ENCODE measurements at places on chromosomes 6 and 20.

DNA sequence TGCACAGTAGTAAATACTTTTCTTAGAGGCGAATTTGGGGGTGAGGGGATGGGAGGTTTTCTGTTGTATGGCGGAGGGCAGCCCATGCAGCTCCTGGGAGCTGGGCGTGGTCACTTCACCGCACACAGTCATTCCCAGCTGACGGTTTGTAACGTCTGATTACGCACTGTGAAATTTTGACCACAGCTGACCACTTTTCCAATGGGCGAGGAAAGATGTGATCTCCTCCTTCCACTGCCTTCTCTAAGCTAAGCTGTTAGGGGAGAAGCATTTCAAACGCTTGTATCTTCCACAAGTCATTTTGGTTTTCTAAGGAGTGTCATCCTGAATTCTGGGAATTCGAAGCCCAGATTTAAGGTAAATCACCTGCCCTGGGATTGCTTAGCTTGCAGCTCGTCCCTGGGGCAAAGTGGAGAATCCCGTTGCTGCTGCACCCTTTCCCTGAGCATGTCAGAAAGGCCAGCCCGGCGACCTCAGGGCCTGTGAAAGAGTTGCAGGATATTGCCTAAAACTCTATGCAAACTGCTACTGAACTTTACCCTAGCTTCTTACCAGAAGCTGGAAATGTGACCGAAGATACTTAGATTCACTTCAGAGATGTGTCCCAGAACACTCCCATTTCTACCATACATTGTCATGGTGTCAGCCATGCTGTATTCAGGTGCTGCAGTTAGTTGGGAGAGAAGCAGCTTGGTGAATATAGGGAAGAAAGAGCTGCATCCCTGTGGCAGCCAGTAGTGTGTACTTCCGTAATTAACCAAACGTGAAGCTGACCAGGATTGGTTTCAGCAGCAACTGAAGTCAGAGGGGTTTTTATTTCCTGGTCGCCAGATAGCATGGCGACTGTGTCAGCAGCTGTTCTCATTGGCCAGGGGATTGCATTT lies 58.9 kb downstream of the RREB1 start:
- DNase-seq, result no peak

GRCh38 chr20:24477831-24478547 lies 8.6 kb downstream of the SYNDIG1 start:
- no peak for DNase-seq

GRCh38 chr6:65116326-65116725 lies 590.7 kb downstream of the EYS start:
- no peak for DNase-seq

GRCh38 chr20:432677-433299 lies 24.7 kb downstream of the RBCK1 start:
- no peak for DNase-seq

DNA sequence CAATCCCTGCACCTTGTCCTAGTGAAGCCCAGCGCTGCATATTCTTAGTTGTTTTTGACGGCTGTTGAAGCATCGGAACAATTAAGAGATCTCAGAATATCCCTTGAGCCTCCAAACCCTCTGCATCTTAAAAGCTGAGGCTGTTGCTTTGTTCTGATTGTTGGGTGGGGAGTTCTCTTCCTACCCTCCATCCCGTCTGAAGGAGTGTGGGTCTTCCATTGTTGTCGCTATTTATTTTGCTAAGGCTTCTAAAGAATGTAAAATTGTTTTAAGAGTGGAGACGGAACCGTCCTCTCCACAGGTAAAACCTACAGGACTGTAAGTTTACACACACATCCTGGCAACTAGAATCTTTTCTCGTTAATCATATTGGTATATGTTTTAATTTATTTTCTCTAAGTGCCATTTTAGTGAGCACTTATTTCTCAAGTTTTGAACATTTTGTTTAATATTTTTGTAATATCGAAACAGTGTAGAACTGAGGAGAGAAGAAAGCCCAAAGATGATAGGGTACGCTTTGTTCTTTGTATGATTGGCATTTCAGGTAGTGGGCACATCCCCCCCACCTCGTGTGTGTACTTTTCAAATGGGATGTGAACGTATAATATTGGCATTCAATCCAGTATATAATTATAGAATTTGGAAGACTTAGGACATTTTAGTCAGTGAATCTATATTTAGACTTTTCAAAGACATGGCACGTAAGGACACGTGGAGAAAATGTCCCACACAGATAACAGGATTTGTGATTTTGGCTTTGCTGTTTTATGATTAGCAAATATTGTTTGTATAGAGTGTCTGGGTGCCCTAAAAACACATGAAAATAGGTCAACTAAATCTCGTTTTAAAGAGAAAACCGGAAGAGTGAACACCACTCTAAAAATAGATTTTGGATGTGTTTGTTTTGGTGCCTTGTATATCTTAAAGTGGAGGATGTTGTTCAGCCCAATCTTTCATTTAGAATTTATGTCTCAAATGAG lies 1.3 kb downstream of the RNF146 start:
- DNase-seq, result peak; percentile 52

- no peak for DNase-seq
Measured at GRCh38 chr6:29845405-29846006, 17.9 kb downstream of the HLA-G start.

Data from adipocyte (in vitro differentiated cells).